ENCODE measurements at places on chromosomes 3 and 15.

- DNase-seq: no peak
Observed at GRCh38 chr15:33913459-33913858, 54.8 kb upstream of the CHRM5 start.

DNA sequence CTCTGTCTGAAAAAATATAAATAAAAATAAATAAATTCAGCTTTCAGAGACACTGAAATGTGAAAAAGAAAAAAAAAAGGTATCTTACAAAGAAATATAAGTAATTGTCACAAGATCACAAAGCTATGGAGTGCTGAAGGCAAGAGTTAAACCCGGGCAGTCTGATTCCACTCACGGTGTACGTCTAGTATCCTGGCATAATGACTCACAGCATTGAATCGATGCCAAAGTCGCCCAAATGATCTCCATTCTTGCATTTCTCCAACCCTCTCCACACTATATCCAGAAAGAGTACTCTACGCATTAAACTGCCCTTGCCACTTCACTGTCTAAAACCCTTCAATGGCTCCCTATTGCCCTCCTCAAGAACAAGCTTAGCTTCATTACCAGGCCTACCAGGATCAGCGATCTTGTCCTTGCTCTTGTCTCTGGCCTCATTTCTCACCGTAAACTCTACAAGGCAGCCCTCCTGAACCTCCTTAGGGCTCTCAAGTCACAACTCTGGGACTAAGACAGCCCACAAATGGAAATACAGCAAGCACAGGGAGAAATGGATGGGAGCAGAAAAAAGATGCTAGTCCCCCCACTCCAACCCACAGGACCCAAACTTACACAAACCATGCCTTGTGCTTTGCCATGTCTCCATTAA lies 7.7 kb downstream of the SUCLG2 start:
- no peak for DNase-seq

GRCh38 chr3:196968233-196969133 lies at the start of gene PIGZ:
PIGZ (minus strand) TSS chr3:196968833; CDS start chr3:196952031, 16,802 bp downstream.
- DNase-seq: no peak

GRCh38 chr3:182971637-182972036 lies 8.7 kb downstream of the DCUN1D1 start:
- DNase-seq: no peak

DNA sequence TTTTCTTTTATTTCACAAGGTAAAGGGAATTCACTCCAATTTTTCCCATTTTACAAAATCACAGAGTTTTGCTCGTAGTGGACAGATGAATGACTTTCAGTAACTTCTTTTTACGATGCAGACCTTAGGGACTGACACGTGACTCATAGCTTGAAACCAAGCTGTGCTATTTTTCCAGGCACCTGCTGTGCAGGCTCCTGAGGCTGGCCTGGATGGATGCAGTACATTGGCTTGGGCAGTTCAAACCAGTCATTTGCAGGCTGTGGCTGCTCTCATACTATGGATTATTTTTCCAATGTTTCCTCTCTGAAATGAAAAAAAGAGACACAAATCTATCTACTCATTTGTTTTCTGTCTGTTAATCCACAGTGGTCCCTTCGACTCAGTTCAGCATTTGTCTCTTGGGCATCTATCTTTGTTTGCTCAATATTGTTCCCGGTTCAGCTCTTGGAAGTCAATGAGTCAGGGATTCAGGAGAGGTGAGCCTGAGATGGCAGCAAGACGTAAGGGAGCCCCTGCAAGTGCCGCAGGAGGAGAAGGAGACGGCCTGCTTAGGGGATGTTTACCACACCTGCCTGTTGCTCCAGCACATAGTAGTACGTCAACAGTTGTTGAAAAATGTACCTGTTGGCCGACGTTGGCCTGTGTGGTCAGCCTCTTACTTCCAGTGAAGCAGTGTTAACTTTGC lies 92.8 kb downstream of the SV2B start:
- no peak for DNase-seq

DNA sequence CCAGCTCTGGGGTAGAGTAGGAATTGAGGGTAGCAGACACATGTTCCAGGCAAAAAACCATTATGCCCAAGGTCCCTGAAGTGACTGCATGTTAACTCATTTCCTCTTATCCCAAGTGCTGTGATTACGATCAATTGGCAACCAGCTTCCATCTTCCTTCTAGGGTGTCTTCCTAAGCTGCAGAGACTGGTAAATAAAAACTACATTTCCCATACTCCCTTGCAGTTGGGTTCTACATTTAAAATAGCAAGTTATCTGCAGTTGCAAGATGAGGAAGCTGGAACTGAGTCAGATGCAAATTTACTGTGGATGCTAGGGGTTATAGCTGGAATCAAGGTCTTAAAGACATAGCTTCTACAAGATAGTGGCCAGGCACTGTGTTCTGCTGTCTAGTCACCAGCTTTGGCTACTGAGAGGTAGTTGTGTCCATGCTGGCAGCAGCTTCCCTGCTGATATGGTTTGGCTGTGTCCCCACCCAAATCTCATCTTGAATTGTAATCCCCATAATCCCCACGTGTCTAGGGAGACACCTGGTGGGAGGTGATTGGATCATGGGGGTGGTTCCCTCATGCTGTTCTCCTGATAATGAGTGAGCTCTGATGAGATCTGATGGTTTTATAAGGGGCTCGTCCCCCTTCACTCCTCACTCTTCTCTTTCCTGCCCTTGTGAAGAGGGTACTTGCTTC lies 51.3 kb upstream of the FBN1 start:
- DNase-seq: no peak

- DNase-seq: no peak
Observed at GRCh38 chr15:76451540-76451939, 115.0 kb downstream of the ISL2 start.

- DNase-seq: peak; percentile 38
Observed at GRCh38 chr3:146161663-146162002, 649 bp upstream of the PLOD2 start.

DNA sequence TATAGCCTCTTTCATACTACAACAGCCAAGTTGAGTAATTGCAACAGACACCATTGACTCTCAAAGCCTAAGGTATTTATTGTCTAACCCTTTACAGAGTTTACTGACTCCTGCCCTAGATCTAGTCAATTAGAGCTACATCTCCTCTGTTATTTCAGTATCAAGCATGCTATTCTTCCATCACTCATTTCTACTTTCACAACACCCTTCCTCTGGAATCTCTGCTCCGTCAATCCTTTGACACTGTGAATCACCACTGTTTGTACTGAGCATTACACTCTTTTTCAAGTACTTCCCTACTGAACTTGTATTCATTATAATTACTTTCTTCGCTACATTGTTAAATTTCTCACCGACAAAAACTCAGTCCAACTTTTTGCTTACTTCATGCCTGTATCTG lies 121.8 kb downstream of the ZNF609 start:
- no peak for DNase-seq

- DNase-seq: no peak
Observed at GRCh38 chr3:74021449-74021848, 396.7 kb upstream of the PDZRN3 start.

DNA sequence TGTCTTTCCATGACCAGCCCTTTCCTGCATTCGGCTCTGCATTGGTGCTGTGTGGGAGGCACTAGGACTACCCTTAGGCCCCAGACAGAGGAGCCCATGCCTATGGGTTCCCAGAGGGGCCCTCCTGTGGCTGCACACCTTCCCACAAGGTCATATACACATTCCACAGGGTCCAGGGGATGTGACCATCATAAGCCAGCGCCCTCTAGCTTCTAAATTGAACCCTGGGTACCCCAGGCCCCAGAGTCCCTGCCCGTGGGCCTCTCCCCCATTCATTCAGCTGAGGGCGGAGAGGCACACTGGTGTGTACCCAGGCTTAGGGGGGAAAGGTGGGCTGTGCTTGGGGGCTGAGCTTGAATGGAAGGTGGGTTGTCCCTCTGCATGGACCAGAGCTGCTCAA lies 10.2 kb upstream of the SLC6A6 start:
- DNase-seq: no peak

GRCh38 chr3:11305509-11305908 lies 33.3 kb downstream of the ATG7 start:
- no peak for DNase-seq

DNA sequence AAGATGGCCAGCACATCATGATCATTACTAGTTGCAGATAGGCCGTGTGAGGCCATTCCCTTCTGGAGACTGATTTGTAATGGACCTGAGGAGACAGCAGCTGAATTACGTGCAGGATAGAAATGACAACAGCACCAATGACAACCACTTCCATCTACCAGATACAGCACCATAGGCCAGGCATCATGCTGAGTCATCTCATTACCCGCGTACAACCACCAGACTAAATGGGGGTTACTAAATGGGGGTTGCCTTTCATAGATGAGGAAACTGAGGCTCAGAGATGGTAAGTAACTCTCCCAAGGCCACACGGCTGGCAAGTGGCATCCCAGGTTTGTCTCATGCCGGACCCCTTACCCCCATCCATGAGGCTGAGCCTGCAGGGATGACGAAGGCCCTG lies 32.8 kb upstream of the FAM107A start:
- DNase-seq: no peak

- DNase-seq: no peak
Observed at GRCh38 chr3:54822206-54822605, 105.7 kb downstream of the LRTM1 start.

GRCh38 chr15:25733036-25733855 lies 129.9 kb downstream of the ATP10A start:
- DNase-seq: no peak

DNA sequence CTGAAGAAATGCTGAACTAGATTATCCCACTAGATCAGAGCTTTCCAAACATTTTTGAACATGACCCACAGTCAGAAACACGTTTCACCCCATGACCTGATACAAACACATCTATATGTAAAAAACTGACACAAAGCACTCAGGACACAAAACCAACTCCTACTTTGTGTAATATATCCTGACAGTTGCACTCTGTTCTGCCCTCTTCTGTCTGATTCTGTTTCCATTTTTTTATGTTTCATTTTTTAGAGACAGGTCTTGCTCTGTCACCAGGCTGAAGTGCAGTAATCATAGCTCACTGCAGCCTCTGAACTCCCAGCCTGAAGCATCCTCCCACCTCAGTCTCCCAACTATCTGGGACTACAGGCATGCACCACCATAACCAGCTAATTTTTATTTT lies 15.8 kb upstream of the RFTN1 start:
- DNase-seq: no peak

- no peak for DNase-seq
Observed at GRCh38 chr3:50551681-50552435, 15.7 kb downstream of the C3orf18 start.

DNA sequence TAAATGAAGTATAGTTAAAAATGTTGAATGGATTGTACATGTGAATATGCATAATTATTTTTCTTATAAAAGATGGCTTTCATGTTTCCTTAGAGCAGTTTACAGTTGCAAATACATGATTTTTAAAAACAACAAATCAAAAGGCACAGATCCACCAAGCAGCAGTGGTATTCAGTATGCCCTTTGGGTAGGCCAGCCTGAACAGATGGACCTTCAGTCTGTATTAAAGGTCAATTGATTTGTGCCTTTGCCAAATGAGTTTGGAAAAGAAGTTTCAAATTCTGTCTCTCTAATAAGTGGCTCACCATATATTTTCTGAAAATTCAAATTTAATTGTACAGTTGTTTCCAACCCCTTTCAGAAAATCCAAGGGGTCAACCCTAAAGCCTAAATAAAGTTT lies 477.1 kb downstream of the NSUN3 start:
- DNase-seq: no peak

DNA sequence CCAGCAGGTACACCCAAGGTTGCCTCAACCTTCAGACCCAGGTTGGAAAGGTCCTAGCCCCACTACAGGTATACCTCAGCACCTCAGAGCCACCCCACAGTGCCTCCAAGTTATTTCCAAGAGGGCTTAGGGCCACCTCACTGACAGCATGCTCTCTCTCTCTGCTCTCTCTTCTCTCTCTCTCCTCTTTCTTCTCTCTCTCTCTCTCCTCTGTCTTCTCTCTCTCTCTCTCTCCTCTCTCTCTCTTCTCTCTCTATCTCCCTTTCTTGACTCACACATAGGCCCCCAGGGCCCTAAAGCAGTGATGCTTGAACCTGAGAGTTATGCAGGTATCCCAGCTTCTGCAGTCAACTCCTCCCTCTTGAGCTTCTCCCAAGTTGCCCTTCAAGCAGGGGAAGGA lies 4.2 kb downstream of the CAV3 start:
- no peak for DNase-seq

- no peak for DNase-seq
Observed at GRCh38 chr3:28835751-28836150, 445.1 kb upstream of the RBMS3 start.

GRCh38 chr3:34067536-34068051 lies 269.2 kb downstream of the PDCD6IP start:
- no peak for DNase-seq

GRCh38 chr15:31135523-31135922 lies 34.0 kb upstream of the TRPM1 start:
- DNase-seq: no peak

- peak; percentile 18 for DNase-seq
Observed at GRCh38 chr15:70098461-70099166, 897 bp upstream of the TLE3 start.

DNA sequence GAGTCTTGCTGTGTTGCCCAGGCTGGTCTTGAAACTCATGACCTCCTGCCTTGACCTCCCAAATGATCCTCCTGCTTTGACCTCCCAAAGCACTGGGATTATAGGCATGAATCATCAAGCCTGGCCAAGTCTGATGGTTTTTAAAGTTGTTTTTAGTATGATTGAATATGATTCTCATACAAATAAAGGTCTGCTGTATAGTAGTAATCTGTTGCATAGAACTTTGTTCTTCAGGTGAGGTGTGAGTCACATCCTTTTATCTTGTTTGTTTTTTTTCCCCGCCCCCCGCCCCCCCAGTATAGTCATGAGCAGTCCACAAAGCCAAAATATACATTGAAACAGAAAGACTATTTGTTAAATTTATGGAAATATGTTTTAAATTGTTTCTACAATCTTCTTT lies 39.0 kb downstream of the UBE2E2 start:
- DNase-seq: no peak

DNA sequence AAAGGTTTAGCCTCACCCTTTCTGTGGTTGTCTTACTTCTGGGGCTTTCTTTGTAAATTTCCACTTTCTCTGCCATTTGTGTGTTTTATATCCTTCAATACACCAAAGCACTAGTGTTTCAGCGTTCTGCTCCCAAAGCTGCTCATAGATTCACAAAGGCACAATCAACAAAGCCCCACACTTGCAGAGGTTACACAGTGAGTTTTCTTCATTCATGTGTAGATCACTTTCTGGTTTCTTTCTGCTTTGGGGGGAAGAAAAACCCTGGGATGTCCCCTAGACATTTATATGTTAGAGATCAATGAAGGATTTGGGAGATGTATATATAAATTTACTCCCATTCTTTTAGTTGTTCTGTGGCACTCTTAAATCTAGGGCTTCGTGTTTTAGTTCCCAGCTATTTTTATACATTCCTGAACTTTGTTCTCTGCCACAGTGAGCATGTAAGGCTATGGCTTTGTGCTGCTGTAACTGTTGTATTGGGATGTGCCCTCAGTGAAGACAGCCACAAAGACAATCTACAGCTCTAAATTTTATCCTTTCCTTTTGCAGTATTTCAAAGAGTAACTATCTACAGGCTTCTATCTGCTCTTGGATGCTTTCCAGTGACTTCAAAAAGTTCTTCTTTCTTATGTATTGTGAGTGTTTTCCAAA lies 636.5 kb downstream of the ZBBX start:
- DNase-seq: no peak
